Stimulated activated CD4-positive, alpha-beta T cell treated with anti-CD3 and anti-CD28 coated beads, Interleukin-12 subunit alpha, Interleukin-12 subunit beta, amount 100 ng/mL, for 48 hours (primary cell): ENCODE measurements at places on chromosomes 1 and 21.

GRCh38 chr1:71252900-71253299 is 172.1 kb upstream of the ZRANB2 start:
- no peak for DNase-seq

DNA sequence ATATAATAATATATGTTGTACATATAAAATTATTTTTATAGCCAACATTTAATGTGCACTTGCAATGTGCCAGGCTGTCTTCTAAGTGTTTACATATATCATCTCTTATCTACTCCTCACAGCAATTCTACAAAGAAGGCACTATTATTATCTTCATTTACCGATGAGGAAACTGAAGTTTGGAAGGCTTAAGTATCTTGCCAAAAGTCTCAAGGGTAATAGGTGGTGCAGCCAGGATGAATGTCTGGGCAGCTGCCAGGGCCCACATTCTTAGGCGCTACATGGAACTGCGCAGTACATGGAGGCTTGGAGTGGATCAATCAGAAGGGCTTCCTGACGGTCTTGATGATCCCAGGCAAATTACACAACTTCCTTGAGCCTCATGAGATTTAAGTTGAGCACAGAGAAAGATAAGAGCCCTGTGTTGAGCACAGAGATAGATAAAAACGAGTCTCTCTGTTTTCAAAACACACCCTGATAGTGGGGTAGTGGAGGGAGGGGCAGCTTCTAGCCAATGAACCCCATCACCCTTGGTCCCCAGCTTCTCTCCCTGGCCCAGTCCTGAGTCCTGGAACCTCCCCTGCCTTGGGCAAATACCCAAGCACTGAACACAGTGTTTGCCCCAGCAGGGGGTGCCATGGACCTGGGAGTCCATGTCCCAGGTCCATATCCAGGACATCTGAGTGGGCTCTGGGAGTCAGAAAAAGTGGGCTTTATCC is 9.2 kb downstream of the POU3F1 start:
- no peak for DNase-seq

DNA sequence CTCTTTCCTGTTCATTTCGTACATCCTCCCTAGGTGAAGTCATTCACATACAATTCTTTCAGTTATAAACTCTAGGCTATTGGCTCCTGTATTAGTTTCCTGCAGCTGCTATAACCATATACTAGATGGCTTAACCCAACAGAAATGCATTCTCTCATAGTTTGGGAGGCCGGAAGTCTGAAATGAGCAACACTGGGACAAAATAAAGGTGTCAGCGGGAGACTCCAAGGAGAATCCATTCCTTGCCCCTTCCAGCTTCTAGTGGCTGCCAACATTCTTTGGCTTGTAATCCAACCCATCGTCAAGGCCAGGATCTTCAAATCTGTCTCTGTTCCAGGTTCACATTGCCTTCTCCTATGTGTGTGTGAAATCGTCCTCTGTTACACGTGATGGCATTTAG is 71.3 kb downstream of the TOR3A start:
- no peak for DNase-seq

DNA sequence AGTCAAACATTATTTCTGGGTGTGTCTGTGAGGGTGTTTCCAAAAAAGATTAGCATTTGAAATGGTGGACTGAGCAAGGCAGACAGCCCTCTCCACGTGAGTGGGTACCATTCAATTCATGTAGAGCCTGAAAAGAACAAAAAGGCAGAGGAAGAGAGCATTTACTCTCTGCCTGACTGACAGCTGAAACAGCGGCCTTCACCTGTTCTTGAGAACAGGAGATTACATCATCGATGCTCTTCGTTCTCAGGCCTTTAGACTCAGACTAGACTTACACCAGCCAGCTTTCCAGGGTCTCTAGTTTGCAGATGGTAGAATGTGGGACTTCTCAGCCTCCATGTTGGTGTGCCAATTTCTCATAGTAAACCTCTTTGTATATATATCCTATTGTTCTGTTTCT is 302.3 kb downstream of the BACH1 start:
- no peak for DNase-seq

DNA sequence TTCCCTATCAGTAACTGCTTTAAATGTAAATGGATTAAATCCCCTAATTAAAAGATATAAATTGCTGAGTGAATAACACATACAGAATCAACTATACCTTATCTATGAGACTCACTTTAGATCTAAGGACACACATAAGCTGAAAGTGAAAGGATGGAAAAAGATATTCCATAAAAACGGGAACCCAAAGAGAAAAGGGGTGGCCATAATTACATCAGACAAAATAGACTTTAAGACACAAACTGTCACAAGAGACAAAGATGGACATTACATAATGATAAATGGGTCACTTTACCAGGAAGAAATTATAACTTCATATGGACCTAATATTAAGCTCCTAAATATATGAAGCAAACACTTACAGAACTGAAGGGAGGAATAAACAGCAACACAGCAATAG is 59.2 kb downstream of the SLC25A24 start:
- DNase-seq, result no peak

GRCh38 chr1:215079456-215079855 is 3.1 kb upstream of the KCNK2 start:
- no peak for DNase-seq

DNA sequence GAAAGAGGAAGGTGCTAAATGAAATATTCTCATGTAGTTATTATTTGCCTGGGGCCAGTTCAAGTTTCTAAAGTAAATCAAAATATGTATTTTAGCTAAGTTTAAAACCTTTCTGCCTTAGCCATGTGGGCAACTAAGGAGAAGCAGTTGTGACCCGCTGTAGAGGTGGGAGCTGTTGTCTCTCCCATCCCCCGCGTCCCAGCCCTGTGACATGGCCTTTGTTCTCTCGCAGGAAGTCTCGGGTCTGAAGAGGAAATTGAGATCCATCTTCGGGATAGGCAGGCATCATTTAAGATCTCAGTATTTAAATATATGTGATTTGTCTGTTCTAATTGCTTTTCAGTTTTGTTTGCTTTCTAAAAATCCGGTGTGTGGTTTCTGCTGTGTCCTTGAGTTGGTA is 121.5 kb downstream of the CAMTA1 start:
- no peak for DNase-seq

- no peak for DNase-seq
Observed at GRCh38 chr1:57819893-57820292, 396.0 kb upstream of the DAB1 start.

DNA sequence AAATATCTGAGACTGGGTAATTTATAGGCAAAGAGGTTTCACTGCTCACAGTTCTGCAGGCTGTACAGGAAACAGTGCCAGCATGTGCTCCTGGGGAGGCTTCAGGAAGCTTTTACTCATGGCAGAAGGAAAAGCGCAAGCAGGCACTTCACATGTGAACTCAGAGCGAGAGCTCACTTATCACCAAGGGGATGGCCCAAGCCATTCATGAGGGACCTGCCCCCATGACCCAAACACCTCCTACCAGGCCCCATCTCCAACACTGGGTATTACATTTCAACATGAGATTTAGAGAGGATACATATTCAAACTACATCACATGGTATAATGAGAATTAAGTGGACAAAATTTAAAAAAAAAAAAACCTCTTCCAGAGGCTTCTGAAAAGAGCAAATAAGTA is 13.7 kb downstream of the WASF2 start:
- DNase-seq, result no peak

GRCh38 chr1:2273401-2274090 is 45.4 kb downstream of the SKI start:
- no peak for DNase-seq

- no peak for DNase-seq
Observed at GRCh38 chr1:12469990-12470389, 148.0 kb downstream of the DHRS3 start.
